ENCODE measurements at places on chromosomes 1 and 21.

- no peak for DNase-seq
These were observed 149.1 kb upstream of the HP1BP3 start for GRCh38 chr1:20936216-20936615.

GRCh38 chr1:175734642-175735041 lies 8.8 kb downstream of the TNR start:
- DNase-seq = no peak

- no peak for DNase-seq
These were observed 67.5 kb downstream of the PLA2G4A start for GRCh38 chr1:186896211-186896610.

- DNase-seq = no peak
These were observed 30.1 kb upstream of the IL10 start for GRCh38 chr1:206802401-206802800.

- DNase-seq = peak; percentile 15
These were observed 86.1 kb downstream of the DSCAM start for GRCh38 chr21:40760821-40761220.

DNA sequence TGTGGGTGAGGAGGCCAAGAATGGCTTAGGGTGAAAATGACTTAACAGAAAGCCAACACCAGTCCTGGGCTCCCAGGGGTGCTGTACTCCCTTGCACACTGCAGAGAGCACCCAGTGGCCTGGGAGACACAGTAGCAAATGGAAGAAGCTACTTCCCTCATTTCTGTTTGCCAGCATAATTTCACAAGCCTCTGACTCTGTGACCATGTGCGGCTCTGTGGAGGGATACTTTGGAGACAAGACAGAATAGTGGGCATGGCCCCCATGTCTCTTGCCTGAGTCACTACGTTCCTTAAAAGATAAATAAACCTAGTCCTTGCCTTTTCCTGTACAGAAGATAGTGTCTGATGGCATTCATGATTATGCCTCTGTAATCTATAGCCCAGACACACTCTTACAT lies 38.1 kb downstream of the TRIM62 start:
- DNase-seq = no peak

GRCh38 chr1:31376375-31377134 lies 3.7 kb upstream of the FABP3 start:
- no peak for DNase-seq

DNA sequence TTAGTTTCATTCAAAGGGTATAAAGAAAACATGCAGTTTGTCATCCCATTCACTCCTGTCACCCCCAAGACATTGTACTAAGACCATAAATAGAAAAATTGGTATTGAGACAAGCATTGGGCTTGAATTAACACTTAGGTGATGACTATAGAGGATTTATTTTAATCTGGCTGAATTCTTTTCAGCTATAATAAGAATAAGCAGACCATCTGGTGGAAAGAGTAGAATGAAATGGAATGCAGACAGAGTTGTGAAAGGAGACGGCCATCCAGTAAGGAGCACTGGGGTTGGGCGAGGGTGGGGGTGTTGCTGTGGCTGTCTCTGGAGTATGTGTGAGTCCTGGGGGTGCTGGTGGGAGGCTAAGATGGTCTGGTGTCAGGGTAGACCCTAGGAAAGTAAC lies 125.0 kb upstream of the IVNS1ABP start:
- no peak for DNase-seq

- DNase-seq = no peak
These were observed 216.3 kb downstream of the KIF26B start for GRCh38 chr1:245370905-245371581.

GRCh38 chr1:68111519-68112436 lies 61.4 kb upstream of the DIRAS3 start:
- no peak for DNase-seq

GRCh38 chr1:36206323-36206858 lies 17.9 kb upstream of the THRAP3 start:
- DNase-seq = no peak

GRCh38 chr1:118862755-118863154 lies 125.4 kb downstream of the TBX15 start:
- DNase-seq = no peak

DNA sequence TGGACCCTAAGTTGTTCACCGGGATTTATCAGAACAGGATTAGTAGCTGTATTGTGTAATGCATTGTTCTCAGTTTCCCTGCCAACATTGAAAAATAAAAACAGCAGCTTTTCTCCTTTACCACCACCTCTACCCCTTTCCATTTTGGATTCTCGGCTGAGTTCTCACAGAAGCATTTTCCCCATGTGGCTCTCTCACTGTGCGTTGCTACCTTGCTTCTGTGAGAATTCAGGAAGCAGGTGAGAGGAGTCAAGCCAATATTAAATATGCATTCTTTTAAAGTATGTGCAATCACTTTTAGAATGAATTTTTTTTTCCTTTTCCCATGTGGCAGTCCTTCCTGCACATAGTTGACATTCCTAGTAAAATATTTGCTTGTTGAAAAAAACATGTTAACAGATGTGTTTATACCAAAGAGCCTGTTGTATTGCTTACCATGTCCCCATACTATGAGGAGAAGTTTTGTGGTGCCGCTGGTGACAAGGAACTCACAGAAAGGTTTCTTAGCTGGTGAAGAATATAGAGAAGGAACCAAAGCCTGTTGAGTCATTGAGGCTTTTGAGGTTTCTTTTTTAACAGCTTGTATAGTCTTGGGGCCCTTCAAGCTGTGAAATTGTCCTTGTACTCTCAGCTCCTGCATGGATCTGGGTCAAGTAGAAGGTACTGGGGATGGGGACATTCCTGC lies 3.9 kb upstream of the OLFML3 start:
- DNase-seq = no peak

- DNase-seq = no peak
These were observed 10.8 kb downstream of the GRHL3 start for GRCh38 chr1:24329797-24330543.

All from stimulated activated effector memory CD8-positive, alpha-beta T cell treated with anti-CD3 and anti-CD28 coated beads, Interleukin-12 subunit alpha, Interleukin-12 subunit beta, amount 100 ng/mL, for 72 hours (primary cell).